ENCODE measurements at places on chromosomes 4 and X. TPM values are rescaled to one million over a fixed set of nuclear protein-coding genes. Genes with fewer than 3 reads are reported as not detected.

RPL36A gene
- 277 TPM for total RNA-seq

FMR1NB gene
- total RNA-seq = not detected

LPAR4 gene
- not detected for total RNA-seq

HHIP gene
- total RNA-seq = 61.1 TPM

POU3F4 gene
- not detected for total RNA-seq

MAGEA2 gene
- total RNA-seq = not detected

MAGEB10 gene
- total RNA-seq = not detected

LAMP2 gene
- 117 TPM for total RNA-seq

HAUS7 gene
- total RNA-seq = 17.6 TPM

MAGEA1 gene
- not detected for total RNA-seq

CMC4 gene
- total RNA-seq = 9.4 TPM

DMP1 gene
- not detected for total RNA-seq

MAPK10 gene
- 0.11 TPM for total RNA-seq

SASH3 gene
- total RNA-seq = not detected

BMPR1B gene
- not detected for total RNA-seq

BGN gene
- 11.2 TPM for total RNA-seq

SSX2B gene
- not detected for total RNA-seq

OTUD6A gene
- total RNA-seq = not detected

MAGED1 gene
- 54.0 TPM for total RNA-seq

S100G gene
- not detected for total RNA-seq

GIMD1 gene
- total RNA-seq = not detected

PPEF2 gene
- total RNA-seq = not detected

SPINK2 gene
- not detected for total RNA-seq

IBSP gene
- not detected for total RNA-seq

CDKL2 gene
- total RNA-seq = 0.11 TPM

RAB41 gene
- not detected for total RNA-seq

UGT2A1 gene
- total RNA-seq = not detected

TCEAL6 gene
- total RNA-seq = not detected

EDNRA gene
- 0.34 TPM for total RNA-seq

DUX4 gene
- total RNA-seq = not detected

PABPC1L2B gene
- total RNA-seq = not detected

NPNT gene
- 0.11 TPM for total RNA-seq

PABPC5 gene
- total RNA-seq = 1.7 TPM

PDZD4 gene
- total RNA-seq = 0.33 TPM

NDNF gene
- 3.4 TPM for total RNA-seq

CENPVL1 gene
- not detected for total RNA-seq

KCND1 gene
- 0.22 TPM for total RNA-seq

GPR50 gene
- total RNA-seq = not detected

MYL5 gene
- total RNA-seq = 15.2 TPM

RIBC1 gene
- total RNA-seq = 0.11 TPM

RPS6KA6 gene
- 0.54 TPM for total RNA-seq
